ENCODE measurements at places on chromosomes 2 and 18. TPM values are rescaled to one million over a fixed set of nuclear protein-coding genes. Genes with fewer than 3 reads are reported as not detected.

DNA sequence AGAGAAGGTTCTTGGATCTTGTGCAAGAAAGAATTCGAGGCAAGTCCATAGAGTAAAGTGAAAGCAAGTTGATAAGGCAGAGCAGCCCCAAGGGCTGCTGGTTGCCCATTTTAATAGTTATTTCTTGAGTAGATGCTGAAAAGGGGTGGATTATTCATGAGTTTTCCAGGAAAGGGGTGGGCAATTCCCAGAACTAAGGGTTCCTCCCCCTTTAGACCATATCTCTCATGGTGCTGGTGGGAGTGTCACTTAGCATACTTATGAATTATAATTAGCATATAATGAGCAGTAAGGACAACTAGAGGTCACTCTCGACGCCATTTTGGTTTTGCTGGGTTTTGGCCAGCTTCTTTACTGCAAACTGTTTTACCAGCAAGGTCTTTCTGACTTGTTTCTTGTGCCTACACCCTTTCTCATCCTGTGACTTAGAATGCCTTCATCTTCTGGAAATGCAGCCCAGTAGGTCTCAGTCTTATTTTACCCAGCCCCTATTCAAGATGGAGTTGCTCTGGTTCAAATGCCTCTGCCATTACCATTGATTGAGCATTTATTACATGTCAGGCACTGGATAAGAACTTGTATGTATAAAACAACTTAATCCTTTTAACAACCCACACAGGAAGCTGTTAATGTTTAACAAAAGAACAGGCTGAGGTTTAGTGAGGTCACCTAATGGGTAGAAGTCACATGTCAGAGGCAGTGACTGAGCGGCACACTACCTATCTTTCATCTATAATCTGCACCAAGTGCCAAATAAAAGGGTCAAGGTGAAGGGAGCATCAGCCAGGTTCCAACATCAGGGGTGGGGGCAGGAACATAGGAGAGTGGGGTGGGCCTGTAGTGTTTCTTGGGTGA is 250.9 kb downstream of the ICOS start:
- H3K27ac ChIP-seq = no peak overlapping the region
- H3K36me3 ChIP-seq = no peaks in the 10 kb centered on the region
- no peak overlapping the region for H3K4me3 ChIP-seq
- peaks cover 9% of the 10 kb centered on the region for H3K27me3 ChIP-seq
- no peaks in the 10 kb centered on the region for H3K4me1 ChIP-seq
- no peak for DNase-seq

DNA sequence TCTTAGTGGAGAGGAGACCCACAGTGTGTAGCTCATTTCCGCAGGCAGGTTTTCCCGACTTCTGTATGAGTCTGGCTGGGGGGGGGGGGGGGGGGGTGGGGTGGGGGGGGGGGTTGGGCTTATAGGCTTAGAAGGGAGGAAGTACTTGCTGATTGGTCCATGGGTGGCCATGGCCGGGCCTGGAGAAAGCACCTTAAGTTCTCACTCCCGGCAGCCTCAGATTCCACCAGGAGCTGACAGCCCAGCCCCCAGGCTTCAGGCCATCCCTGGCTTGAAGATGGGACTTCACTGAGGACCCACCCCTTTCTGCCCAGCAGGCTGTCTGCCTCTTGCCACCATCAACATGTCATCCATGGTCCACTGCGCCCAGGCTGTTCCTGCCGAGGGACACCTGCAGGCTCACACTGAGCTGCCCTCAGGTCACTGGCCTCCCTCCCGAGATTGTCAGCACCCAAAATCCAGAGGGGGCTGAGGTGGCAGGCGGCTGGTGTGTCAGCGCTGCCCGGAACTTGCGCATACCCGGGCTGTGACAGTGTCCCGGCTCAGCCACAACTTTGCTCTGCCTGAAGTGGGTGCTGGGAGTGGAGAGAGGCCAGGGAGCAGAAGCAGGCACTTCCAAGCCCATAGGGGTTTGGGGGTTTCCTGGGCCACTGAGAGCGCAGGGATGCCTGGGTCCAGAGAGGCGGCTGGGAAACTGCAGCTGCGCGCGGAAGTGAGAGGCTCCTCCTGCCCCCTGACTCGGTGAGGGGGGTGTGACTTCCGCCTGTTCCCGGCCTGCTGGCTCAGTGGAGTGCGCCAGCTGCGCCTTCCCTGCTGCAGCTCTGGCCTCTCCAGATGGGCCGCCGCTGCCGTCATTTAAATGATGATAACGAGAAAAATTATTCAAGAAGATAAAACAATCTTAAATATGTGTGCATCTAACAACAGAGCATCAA is 256.1 kb downstream of the RPRM start:
- no peak for DNase-seq
- H3K4me1 ChIP-seq = no peaks in the 10 kb centered on the region
- H3K27ac ChIP-seq = no peak overlapping the region

DNA sequence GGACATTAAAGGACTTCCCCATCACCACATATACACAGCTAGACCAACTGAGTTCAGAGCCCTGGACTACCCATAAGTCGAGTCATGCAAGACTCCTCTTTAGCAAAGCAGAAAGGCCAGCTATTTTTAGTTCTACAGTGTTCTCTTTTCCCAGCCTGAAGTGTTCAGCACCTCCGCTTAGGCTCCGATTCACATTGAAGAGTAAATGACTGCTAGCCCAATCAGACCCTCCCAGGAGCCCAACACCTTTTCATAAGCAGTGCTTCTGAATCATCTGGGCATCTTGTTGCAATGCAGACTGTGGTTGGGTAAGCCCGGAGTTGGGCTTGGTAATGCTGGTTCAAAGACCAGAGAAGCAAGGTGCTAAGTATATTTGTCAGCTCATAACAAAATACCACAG is 138.6 kb upstream of the MSH6 start:
- DNase-seq = no peak
- no peak overlapping the region for H3K27ac ChIP-seq
- H3K36me3 ChIP-seq = no peaks in the 10 kb centered on the region
- H3K4me3 ChIP-seq = no peak overlapping the region
- H3K4me1 ChIP-seq = no peaks in the 10 kb centered on the region

GRCh38 chr18:389658-390357 is 110.7 kb downstream of the COLEC12 start:
- H3K27ac ChIP-seq = no peak overlapping the region
- no peaks in the 10 kb centered on the region for H3K36me3 ChIP-seq
- peaks cover 2% of the 10 kb centered on the region for H3K4me1 ChIP-seq
- H3K4me3 ChIP-seq = no peak overlapping the region
- DNase-seq = peak; percentile 22

DNA sequence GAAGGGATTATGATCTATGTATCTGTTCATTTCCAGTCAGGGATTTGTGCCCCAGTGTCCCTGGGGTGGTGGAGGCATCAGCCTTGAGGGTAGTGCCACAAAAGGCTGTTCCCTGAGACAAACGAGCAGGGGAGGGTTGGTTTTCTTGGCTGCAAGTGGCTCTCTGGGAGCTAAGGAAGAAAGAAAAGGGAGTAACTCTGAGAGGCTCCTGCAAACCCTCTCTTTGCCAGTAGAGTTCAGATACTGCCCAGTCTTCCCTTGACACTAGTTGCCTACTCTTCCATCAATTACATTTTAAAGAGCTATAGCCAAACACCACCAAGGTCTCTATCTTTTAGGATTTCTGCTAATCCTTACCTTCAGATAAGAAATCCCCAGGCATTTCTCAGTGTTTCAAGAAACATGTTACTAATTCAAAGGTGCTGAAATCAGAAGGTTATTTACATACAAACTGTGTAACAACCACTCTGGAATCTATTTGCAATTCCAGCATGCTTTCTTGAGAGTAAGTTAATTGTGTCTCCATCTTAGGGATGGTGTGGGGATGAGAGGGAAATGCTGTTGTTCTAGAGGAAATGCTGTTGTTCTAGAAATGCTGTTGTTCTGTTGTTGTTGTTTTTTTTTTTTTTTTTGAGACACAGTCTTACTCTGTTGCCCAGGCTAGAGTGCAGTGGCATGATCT is 18.7 kb upstream of the KCTD1 start:
- H3K27ac ChIP-seq = no peak overlapping the region
- no peak overlapping the region for H3K4me3 ChIP-seq
- H3K36me3 ChIP-seq = no peaks in the 10 kb centered on the region
- peaks cover 12% of the 10 kb centered on the region for H3K27me3 ChIP-seq

DNA sequence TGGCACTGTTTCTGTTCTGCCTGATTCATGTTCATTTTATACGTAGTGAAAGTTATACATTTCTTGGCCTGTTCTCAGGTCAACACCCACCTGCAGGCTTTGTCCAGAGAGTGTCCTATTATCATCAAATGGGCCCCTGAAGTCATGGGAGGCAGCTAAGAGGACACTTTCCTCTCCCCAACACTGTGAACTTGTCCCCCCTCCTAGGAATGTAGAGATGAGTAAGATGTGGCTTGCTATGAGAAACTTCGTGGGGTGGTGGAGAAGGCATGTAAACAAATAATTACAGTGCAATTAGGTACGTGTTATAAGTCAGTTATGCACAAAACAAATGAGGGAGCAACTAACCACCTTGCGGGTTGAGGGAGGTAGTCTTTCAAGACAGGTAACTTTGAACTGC is 57.9 kb downstream of the COL4A3 start:
- H3K4me1 ChIP-seq = no peaks in the 10 kb centered on the region
- no peak overlapping the region for H3K27ac ChIP-seq
- no peak for DNase-seq
- no peak overlapping the region for H3K4me3 ChIP-seq
- peaks cover 2% of the 10 kb centered on the region for H3K27me3 ChIP-seq
- no peaks in the 10 kb centered on the region for H3K36me3 ChIP-seq

GRCh38 chr18:51083398-51083797 is 53.4 kb downstream of the SMAD4 start:
- H3K27ac ChIP-seq = no peak overlapping the region
- no peaks in the 10 kb centered on the region for H3K27me3 ChIP-seq
- no peak for DNase-seq
- H3K4me1 ChIP-seq = no peaks in the 10 kb centered on the region
- peaks cover 25% of the 10 kb centered on the region for H3K36me3 ChIP-seq
- H3K4me3 ChIP-seq = no peak overlapping the region

DNA sequence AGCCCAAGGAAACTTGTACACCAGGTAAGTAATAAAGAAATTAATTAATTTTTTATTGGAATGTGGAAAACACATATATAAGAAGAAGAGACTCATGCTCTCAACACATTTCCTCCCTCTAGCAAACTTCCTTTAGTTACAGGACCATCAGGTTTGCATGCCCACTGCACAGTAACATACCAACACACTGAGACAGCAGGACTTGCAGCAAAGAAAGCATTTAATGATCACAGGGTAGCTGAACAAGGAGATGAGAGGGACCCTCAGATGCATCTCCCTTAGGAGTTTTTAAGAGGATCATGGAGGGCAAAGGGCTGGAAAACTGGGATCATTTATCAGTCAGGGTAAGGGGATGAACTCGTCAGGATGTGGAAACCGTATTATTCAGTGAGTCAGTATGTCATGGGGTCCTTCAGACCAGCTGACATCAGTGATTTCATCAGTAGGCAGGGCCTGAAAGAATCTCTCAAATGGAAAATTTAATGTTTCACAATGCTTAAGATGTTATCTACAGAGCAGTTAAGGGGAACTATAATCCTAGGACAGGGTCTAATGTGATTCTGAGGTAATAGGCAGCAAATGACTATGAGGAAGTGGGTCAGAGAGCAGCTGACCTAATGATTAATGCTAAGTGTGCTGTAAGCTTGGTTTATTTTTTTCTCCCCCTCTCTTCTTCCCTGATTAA is 193.8 kb upstream of the RND3 start:
- H3K27ac ChIP-seq = peak overlapping the region; percentile 81
- peak; percentile 97 for DNase-seq
- no peaks in the 10 kb centered on the region for H3K36me3 ChIP-seq
- H3K27me3 ChIP-seq = no peaks in the 10 kb centered on the region
- peaks cover 7% of the 10 kb centered on the region for H3K4me1 ChIP-seq

DNA sequence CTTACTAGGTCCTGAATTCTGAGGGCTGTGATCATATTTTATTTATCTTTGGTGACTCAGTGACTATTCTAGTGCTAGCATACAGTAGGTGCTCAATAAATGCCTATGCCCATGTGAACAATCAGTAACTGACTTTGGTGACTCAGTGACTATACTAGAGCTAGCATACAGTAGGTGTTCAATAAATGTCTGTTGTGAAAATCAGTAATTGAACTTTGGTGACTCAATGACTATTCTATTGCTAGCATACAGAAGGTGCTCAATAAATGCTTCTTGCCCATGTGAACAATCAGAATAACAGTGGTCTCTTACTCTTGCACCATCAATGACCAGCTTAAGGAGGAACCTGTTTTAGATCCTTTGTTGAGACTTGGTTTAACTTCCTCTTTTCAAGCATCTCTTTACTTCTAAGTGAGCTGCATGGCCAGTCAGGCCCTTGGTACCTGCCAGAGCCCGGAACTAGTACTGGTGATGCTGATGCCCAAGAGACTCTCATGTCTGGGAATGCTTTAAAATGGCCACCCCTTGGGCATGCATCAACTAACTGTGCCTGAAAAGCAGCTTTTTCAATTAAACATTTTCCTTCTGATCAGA is 214.9 kb upstream of the SPRED2 start:
- no peaks in the 10 kb centered on the region for H3K36me3 ChIP-seq
- no peak overlapping the region for H3K4me3 ChIP-seq
- peaks cover 31% of the 10 kb centered on the region for H3K27me3 ChIP-seq
- no peak overlapping the region for H3K27ac ChIP-seq
- DNase-seq = no peak

- no peak for DNase-seq
- H3K27ac ChIP-seq = no peak overlapping the region
- H3K27me3 ChIP-seq = peaks cover 34% of the 10 kb centered on the region
- no peak overlapping the region for H3K4me3 ChIP-seq
- H3K36me3 ChIP-seq = no peaks in the 10 kb centered on the region
Observed at GRCh38 chr2:203880557-203881125, 13.1 kb downstream of the CTLA4 start.

DNA sequence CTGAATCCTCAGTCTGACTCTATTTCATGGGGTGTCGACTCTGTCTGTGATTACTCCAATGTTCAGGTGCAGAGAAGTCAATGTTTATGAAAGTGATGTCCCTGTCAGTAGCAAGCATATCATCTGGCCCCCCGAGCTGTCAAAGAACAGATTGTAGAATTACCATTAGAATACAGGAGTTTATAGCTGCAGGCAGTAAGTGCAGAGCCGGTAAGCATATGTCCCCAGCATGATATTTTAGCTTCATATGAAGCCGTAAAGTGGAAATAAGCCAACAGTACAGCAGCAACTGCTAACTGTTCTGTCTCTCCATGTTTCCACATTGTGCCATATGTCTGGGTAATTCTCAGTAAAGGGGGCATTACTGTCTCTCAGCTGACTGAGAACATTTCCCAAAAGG is 541.8 kb downstream of the SOX11 start:
- no peak for DNase-seq
- no peak overlapping the region for H3K4me3 ChIP-seq
- no peaks in the 10 kb centered on the region for H3K27me3 ChIP-seq
- no peak overlapping the region for H3K27ac ChIP-seq
- no peaks in the 10 kb centered on the region for H3K36me3 ChIP-seq

DNA sequence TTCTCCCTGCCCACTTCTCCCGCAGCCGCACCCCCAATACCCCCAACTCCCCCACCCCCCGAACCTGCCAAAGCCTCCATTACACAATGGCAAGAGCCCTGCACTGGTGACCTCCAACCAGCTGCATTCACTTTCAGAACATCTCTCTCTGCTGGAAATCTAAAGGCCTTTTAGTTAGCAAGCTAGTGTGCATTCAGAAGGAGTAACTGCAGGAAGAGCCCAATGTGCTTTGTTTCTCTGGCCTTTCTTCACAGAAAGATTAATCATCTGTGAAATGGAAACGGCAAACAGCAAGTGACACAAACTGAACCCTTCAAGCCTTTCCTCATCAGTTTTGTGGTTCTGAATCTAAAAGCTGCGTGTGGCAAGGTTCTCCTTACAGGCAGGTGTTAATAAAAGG is 124.2 kb downstream of the OLA1 start:
- DNase-seq = peak; percentile 5
- no peak overlapping the region for H3K4me3 ChIP-seq
- no peaks in the 10 kb centered on the region for H3K27me3 ChIP-seq

The AGAP1 gene
- total RNA-seq = 15.1 TPM

The GPR75 gene
- 1.7 TPM for total RNA-seq

The AOX1 gene
- 57.2 TPM for total RNA-seq

The RBM44 gene
- 0.18 TPM for total RNA-seq

The FHOD3 gene
- 16.0 TPM for total RNA-seq

The UGT1A8 gene
- total RNA-seq = not detected

The EMX1 gene
- total RNA-seq = not detected
